ENCODE measurements at places on chromosomes 12 and 14.

GRCh38 chr14:91420686-91421085 is 3.1 kb upstream of the CCDC88C start:
- no peak for DNase-seq

GRCh38 chr12:121668750-121669520 is 519 bp downstream of the MORN3 start:
- peak; percentile 68 for DNase-seq

DNA sequence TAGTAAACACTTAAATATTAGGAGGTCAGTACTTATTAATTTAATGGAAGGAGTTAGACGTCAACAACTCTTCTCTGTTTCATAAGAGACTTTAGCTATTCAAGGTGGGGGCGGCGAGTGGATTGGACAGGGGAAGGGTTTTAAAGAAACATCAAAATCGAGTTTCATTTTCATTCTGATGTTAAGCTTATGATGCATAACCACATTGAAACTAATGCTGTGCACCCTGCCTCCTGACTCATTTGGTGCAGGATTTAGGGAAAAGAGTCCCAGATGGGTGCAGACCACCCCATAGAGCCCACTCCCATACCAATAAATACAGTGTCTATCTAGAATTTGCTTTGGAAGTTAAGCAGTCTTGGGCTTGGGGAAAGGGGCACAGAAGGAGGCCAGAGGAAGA is 7.4 kb downstream of the ZBTB39 start:
- DNase-seq, result peak; percentile 56

- no peak for DNase-seq
Observed at GRCh38 chr14:52551205-52551604, 1.1 kb downstream of the TXNDC16 start.

DNA sequence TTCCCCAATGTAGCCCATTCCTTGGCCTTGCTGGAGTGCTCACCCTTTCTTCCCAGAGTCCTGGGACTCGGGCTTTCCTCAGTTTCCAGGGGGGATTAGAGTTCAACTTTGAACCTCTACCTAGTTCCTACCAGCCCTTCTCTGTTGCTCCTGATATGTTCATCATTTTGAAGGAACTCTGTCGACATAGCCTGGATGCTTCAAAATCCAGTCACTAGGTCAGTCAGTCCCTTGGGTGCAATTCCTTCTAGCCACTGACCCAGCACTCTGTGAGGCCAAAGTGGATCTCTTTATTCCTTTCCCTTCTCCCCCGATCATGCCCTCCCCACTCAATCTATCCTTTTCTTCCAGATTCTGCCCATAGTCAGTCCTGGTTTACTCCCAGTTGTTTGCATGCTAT is 72.3 kb upstream of the TMCC3 start:
- no peak for DNase-seq

DNA sequence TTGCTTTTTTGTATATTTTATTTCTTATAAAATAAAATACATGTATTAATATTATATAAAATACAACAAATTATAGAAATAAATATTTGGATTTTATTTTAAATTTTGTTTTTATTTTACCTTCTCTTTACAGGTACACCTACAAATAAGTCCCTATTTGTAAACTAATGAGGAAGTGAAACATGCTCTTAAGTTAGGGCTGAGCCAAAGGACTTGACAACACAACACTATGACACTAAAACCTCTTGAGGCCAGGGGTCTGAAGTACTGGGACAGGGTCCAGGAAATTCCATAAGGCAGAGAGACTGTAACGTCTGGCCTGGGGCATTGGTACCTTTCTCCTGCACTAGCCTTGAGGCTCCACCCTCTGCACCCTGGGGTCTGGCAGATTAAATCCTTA is 293.2 kb downstream of the FOXN3 start:
- no peak for DNase-seq

DNA sequence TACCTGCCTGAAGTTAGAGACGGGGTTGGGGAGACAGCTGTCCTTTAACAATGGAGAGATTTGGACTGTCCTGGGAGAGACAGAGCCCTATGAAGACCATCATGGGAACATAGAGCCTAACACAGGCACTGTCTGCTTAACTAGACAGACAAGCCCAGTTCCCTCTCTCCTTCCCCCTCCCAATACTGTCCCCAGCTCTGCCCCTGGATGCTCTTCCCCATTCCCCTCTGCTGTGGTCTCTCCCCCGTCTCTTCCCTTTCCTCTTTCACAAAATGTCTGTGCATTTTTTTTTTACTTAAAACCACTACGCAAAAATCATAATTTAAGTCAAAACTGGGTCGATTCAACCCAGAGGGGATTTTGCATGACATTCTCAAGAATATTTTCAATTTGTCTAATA is 232.9 kb downstream of the CHST11 start:
- no peak for DNase-seq

GRCh38 chr12:68861890-68862289 is 53.9 kb downstream of the MDM2 start:
- DNase-seq, result no peak

DNA sequence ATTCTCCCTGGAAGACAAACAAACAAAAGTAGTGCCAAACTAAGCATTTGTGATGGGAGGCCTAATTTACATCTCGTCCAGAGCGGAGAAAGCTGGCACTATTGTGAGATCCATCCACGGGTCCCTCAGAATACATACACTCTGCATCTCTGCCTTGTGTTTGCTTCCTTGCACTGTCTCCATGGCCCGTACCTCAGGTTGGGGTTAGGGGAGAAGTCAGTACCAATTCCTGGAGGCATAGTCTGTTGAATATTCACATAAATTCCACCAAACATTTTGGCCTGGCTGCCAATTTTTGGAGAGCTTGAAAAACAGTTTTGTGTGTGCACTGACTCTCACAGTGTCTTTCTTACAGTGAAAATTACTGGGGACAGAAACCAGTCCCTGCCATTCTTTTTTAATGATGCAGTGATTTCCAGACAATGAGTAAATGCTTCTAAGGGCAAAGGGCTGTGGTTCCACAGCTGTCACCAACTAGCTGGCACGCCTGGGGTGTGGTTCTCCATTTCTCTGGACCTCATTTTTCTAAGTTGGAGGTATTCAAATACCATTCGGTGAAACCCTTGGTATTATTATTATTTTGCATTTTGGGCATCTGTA is 119.7 kb upstream of the HIF1A start:
- DNase-seq, result no peak

DNA sequence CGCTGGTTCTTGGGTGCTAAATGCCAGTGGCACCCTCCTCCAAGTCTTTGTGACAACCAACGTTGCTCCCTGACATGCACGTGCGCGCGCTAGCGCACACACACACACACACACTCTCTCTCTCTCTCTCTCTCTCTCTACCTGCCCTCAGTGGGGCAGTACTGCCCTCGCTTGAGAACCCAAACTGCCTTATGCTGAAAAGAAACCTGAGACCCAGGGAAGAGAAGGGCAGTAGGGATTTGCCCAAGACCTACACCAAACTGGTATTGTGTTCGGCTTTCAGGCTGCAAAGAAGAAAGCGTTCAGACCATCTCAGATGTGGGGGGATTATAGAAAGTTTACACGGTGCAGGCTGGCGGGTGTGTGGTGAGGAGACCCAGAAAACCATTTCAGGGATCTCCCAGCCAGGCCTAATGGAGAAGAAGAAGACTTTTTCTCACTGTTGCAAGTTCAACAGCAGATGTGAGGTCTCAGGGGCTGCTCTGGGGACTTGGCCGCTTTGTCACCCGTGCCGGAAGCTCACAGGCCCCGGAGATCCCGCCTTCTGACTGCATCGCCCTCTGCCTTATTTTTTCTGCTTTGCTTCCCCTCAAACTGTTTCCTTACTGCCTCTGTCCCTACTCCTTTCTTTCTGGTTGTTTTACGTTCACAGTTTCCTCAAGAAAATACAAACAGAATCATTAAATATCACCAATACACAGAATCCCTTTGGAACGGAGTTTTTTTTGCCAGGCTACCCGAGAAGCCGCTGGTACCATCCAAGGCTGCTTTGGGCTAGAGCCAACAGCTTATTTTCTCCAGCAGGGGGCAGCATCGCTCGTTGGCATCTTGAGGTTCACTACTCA is 82.4 kb downstream of the PPM1A start:
- DNase-seq, result peak; percentile 79

- DNase-seq, result no peak
Observed at GRCh38 chr12:89105243-89105642, 247.1 kb downstream of the DUSP6 start.

GRCh38 chr14:96584907-96585671 is 82.9 kb downstream of the PAPOLA start:
- DNase-seq, result no peak

GRCh38 chr12:72748971-72749370 is 476.8 kb downstream of the TRHDE start:
- DNase-seq, result no peak

DNA sequence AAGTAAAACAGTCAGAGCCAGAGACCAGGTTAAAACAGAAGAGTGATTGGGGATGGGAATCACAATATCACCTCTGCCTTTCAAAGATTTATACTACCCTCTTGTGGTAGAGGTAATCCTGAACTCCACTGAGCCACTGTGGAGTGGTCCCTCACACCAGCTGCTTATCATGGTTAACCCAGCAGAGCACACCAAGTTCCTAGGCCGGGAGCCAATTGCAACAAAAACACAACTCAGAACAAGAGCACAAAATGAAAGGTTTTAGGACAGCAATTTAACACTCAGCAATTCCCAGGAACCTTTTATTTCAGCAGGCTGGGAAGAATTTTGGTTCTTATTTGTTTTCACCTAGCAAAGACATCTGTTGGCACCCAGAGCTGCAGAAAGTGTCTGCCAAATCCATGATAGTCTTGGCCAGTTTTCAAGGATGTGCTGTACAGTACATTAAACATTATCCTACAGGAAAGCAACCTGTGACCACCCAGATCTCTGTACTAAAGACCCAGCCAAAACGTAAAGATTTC is 220.5 kb upstream of the ATXN7L3B start:
- no peak for DNase-seq

GRCh38 chr14:64186231-64187129 is 107.7 kb downstream of the ESR2 start:
- no peak for DNase-seq

- DNase-seq, result peak; percentile 24
Observed at GRCh38 chr14:52043690-52044089, 25.2 kb downstream of the NID2 start.

GRCh38 chr14:56482310-56482911 is 97.2 kb upstream of the TMEM260 start:
- DNase-seq, result no peak

DNA sequence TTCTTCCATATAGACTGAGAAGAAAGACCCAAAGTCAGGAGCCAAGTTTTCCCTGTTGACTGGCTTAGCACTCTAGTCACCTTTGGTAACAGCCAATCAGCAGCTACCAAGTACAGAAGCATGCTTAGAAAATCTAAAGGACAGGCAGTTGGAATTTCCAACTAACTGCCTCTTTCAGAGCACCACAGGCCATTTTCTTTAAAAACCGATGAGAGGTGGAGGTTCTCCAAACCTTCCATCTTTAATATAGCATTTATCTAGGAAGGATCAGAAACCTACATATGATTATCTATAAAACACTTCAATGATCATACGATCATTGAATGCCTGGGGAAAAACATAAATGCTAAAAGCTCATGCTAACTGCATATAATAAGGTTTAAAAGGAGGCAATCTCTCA is at the start of gene CATSPERB:
TSS of gene CATSPERB (minus strand) at position 101 of the 400 bp plus-strand sequence. CDS start 2,607 bp downstream, outside the sequence.
- DNase-seq, result no peak

- no peak for DNase-seq
Observed at GRCh38 chr12:108604208-108604941, 6.5 kb upstream of the TMEM119 start.

DNA sequence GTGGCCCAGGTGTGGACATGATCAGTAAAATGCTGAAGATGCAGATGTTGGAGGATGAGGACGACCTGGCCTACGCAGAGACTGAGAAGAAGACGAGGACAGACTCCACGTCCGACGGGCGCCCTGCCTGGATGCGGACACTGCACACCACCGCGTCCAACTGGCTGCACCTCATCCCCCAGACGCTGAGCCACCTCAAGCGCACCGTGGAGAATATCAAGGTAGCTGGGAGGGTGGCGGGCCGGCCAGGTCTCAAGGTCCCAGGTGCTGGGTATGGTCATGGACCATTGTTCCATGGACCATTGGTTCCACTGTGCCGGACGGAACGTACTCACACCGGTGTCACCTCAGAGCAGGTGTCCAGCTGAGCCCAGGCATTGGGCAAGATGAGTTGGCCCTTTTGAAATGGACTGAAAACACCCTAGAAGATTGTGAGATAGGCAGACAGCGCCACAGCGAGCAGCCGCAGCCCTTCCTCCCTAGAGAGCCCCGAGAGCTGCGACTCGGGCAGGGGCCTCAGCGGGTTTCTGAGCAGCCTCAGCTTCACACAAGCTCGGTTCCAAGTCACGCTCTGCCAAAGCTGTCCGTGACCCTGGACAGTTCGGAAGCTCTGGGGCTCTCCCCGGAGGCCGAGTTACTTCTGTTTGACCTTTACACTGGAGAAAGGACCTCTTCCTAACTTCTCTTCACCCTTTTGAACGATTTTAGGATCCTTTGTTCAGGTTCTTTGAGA is 38.9 kb downstream of the HSP90AA1 start:
- no peak for DNase-seq

GRCh38 chr14:91415794-91416743 is 1.6 kb downstream of the CCDC88C start:
- DNase-seq, result peak; percentile 60

DNA sequence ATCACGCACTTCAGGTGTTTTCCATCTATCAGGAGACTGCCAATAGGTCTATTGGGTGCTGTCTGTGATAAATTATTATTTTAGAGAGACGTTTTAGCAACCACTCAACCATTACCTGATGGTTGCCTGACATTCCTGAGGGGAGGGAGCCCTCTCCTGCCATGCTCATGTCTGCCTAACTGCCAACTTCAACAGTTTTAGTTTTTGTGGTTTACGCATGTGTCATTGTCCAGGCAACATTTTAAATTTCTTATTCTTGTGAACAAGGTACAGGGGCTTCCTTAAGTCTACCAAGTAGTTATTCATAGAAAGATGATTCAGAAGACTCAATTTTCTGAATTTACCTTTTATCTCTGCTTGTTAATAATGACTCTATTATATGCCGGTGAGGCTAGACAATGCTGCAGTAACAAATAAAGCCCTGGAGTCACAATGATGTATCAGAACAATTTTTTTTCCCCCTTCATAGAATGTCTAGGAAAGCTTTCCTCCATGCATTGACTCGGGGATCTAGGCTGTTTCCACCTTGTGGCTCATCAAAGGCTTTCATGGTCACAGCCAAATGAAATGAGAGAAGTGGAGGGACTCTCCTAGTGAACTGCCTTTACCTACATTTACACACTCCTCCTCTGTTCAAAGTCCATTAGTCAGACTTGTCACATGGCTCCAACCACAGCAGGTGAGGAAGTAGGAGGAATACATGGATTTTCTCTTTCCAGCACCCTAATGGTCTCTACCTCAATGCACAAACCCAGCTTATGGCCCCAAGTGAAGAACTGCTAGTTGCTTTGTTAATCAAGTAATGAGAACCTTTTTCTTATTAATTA is 225.8 kb downstream of the CRADD start:
- no peak for DNase-seq
